ENCODE measurements at places on chromosomes 11 and 22. TPM values are rescaled to one million over a fixed set of nuclear protein-coding genes. Genes with fewer than 3 reads are reported as not detected.

DNA sequence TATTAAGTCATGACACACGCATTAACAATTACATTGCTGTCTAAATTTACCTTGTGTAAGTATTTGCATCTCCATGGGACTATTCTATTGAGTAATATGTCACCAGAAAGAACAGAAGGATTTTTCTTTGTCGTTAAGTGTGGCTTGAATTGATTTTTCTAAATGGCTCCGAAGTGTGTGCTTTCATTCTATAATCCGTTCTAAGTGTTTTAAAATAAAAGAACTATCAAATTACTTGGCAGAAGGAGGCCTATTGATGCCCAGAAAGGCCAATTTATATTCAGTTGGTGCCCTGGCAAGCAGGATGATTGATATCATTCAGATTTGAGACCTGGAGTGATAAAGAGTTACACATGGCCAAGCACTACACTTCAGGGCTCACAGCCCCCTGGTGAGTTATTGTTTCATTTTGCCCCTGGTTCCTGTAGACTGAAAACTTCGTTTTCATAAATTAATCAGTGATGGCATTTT, 538.9 kb upstream of the ANO5 start:
- H3K27me3 ChIP-seq: no peaks in the 10 kb centered on the region
- H3K27ac ChIP-seq: no peak overlapping the region
- no peak for DNase-seq
- H3K4me1 ChIP-seq: no peaks in the 10 kb centered on the region
- no peak overlapping the region for H3K4me3 ChIP-seq

DNA sequence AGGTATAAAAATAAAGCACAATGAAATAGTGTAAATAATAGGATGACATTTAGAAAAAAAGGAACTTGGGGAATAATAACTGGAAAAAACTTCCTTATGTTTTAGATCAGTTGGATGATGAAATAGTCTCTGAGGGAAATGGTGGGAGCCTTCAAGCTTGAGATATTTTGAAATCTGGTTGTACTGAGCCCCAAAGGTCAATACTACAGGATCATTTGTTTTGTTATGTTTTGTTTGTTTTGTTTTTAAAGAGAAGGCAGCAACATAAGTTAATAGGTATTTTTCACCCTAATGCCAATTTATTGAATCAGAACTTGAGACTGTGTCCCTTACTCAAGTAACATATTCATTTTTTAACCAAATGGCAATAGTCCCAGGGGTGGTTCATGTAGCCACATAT, 393.1 kb downstream of the ETS1 start:
- H3K27me3 ChIP-seq: no peaks in the 10 kb centered on the region
- H3K4me3 ChIP-seq: no peak overlapping the region
- H3K36me3 ChIP-seq: no peaks in the 10 kb centered on the region
- H3K27ac ChIP-seq: no peak overlapping the region
- no peaks in the 10 kb centered on the region for H3K4me1 ChIP-seq

- H3K27ac ChIP-seq: no peak overlapping the region
- H3K4me1 ChIP-seq: peaks cover 8% of the 10 kb centered on the region
- no peaks in the 10 kb centered on the region for H3K27me3 ChIP-seq
- no peak for DNase-seq
- peaks cover 20% of the 10 kb centered on the region for H3K36me3 ChIP-seq
Measured at GRCh38 chr11:45930031-45930794, 7.8 kb downstream of the LARGE2 start.

GRCh38 chr11:86418106-86418505, 43.4 kb downstream of the CCDC81 start:
- DNase-seq: no peak
- H3K27ac ChIP-seq: no peak overlapping the region
- no peaks in the 10 kb centered on the region for H3K36me3 ChIP-seq
- no peaks in the 10 kb centered on the region for H3K4me1 ChIP-seq
- no peaks in the 10 kb centered on the region for H3K27me3 ChIP-seq

DNA sequence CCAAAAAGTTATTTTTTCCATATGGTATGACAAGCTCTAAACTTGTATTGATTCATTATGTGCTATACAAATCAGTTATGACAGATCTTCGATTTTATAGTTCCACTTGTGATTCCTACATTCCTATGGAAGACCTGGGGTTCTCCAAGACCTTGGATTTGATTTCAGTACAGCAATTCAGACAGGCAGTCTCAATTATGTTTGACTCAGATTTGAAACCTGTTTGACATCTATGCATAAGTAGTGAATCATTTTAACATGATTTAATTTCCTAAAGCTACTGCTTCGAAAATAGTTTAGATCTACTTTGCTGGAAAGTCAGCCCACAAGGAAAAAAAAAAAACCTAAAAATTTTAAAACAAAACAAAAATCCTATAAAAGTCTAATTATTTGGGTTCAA, 820.4 kb downstream of the LUZP2 start:
- H3K27me3 ChIP-seq: no peaks in the 10 kb centered on the region
- H3K36me3 ChIP-seq: no peaks in the 10 kb centered on the region
- no peak for DNase-seq
- H3K4me1 ChIP-seq: no peaks in the 10 kb centered on the region
- no peak overlapping the region for H3K27ac ChIP-seq
- H3K4me3 ChIP-seq: no peak overlapping the region

DNA sequence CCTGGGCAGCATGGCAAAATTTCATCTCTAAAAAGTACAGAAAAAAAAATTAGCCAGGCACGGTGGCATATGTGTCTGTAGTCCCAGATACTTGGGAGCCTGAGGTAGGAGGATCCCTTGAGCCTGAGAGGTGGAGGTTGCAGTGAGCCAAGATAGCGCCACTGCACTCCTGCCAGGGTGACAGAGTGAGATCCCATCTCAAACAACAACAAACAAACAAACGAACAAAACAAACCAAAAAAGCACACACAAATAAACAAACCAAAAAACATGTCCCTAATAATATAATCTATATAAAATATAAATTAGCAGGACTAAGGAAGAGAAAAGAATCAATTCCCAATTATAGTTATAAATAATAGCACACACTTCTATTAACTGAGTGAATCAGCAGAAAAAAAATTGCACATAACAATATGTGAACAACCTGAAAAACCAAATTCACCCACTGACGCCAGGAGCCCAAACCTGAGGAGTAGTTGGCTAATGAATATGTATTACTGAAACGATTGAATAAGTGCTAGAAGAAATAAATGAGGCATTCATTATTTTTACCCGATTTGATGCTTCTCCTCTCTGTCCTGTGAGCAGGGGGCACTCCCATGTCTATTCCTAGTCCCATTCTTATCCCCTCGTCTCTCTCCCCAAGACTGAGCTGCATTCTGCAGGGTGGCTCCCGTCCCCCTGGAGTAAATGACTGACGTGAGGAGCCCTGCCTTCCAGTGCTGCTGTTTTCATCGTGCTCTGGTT, 108.2 kb upstream of the TOP3B start:
- H3K4me1 ChIP-seq: peaks cover 3% of the 10 kb centered on the region
- no peak overlapping the region for H3K4me3 ChIP-seq
- H3K27ac ChIP-seq: no peak overlapping the region
- no peak for DNase-seq

DNA sequence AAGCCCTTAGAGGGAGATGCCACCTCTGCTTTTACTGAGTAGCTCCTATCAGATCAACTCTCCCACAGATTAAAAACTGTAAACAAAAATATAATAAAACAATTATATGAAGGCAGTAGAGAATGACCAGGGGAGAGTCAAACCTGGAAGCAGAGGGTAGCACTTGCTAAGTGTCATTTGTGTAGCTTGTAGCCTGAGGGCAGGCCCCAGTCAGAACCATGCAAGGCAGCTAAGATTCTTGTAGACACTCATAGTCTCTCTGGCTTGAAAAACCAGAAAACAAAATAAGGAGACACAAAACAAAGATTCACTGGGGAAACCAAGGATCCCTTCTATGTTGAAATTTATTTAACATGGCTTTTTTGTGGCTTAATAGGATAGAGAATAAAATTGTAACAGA, 110.4 kb downstream of the WNT11 start:
- no peaks in the 10 kb centered on the region for H3K27me3 ChIP-seq
- H3K4me3 ChIP-seq: no peak overlapping the region
- H3K36me3 ChIP-seq: no peaks in the 10 kb centered on the region
- H3K27ac ChIP-seq: no peak overlapping the region

GRCh38 chr11:116460156-116460920, 312.4 kb downstream of the BUD13 start:
- H3K4me3 ChIP-seq: no peak overlapping the region
- H3K36me3 ChIP-seq: no peaks in the 10 kb centered on the region
- H3K4me1 ChIP-seq: no peaks in the 10 kb centered on the region
- no peak overlapping the region for H3K27ac ChIP-seq
- no peak for DNase-seq

DNA sequence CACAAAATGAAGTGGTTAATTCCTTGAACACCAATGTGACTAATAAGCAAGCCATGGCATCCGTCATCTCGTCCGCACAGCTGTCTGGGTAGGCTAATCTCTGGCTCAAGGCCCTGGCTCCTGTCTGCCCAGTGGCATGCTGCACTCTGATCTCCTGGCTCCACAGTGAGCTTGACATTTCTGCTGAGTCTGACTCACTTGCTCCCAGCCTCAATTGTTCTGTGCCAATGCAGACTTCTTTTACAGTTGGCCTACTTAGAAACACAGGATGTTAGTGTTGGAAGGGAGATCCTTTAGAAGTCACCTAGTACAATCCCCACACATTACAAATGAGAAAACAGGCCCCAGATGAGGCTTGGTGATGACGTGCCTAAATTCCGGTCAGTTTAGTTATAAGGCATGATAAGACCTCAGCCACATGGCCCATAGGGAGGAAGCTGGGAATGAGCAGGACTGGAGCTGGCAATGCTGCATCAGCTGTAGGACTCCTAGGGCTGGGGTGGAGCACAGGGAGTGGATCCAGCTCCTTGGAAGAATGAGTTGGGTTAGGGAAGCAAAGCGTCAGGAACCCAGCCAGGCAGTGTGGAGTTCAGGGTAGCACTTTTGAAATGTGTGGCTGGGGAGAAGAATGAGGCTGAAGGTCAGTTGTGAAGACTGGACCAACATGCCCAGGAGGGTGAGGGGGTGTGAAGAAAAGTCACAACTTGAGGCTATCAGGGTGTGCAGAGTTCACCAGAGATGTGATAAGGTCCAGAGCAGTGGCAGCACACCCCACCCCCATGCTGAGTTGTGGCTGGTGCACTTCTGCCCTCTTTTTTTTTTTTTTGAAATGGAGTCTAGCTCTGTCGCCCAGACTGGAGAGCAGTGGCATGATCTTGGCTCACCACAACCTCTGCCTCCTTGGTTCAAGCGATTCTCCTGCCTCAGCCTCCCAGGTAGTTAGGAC, 70.2 kb upstream of the EED start:
- H3K36me3 ChIP-seq: no peaks in the 10 kb centered on the region
- no peaks in the 10 kb centered on the region for H3K4me1 ChIP-seq
- DNase-seq: no peak
- H3K4me3 ChIP-seq: no peak overlapping the region

DNA sequence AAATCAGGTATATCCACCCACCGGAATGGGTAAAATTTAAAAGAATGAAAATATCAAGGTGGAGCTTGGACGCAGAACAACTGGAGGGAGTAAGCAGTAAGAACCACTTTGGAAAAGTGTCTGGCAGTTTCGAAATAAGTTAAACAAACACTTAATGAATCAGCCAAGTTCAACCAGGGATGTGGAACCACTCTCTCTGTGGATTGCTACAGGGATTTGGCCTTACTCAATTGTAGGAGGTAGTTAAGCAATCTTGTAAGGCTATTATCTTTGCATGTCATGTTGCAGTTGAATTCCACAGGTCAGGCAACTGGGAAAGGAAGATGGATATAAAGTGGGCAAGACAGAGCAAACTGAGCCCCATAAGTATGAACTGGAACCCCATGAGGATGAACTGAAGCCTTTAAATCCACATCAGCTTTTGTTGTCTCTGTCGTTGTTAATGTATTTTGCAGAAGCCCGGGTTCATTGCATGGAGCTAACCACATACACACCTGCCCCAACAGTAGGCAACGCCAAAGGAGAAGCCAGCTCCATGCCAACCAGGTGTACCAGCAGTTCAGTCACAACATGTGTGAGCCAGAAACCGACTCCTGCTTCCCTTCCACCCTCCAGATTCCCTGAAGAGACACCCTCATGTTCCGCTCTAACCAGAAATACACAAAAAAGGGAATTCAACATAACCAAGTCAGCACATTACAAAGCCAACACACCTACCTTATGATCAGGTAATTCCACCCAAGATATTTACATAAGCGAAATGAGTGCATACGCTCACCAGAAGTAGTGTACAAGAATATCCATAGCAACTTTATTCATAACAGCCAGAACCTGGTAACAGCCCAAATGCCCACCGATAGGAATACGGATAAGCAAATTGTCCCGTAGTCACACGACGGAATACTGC, 8.0 kb upstream of the SLC43A3 start:
- H3K4me3 ChIP-seq: no peak overlapping the region
- no peak for DNase-seq
- H3K27ac ChIP-seq: no peak overlapping the region
- H3K4me1 ChIP-seq: no peaks in the 10 kb centered on the region

DNA sequence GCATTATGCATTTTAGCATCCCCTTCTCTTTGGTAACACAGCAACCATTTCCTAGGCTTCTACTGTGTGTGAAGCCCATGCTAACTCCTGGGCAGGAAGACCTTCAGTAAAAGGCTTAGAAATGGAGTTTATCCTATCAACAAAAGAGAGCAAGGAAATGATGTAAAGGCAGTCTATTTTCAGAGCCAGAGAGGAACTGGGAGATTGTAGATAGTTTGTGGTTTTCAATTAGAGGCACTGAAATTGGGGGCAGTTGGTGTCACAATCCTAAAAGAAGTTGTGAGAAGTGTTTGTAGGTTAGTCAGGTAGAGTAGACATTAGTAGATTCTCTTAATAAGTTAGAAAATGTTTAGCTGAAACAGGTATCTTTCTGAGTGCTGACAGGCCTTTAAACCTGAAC, 7.1 kb downstream of the ACAD8 start:
- H3K4me1 ChIP-seq: no peaks in the 10 kb centered on the region
- peaks cover 4% of the 10 kb centered on the region for H3K36me3 ChIP-seq
- H3K27ac ChIP-seq: no peak overlapping the region
- H3K27me3 ChIP-seq: no peaks in the 10 kb centered on the region
- no peak overlapping the region for H3K4me3 ChIP-seq

DNA sequence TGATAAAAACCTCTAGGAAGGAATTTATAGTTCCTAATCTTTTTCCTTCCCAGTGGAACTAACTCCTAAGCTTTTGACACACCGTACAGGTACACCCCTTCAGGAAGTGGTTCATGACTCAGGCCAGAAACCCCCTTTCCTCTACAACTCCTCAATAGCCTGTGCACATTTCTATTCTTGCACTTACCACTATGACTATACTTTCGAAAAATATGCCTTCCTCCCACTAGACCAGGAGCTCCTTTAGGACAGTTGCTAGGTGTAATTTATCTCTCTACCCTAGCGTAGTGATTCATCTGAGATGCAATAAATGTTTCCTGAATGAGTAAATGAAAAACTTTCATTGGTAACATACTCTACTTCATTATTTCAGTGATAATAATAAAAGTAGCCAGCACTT, 14.5 kb downstream of the MAP6 start:
- H3K27me3 ChIP-seq: no peaks in the 10 kb centered on the region
- no peaks in the 10 kb centered on the region for H3K36me3 ChIP-seq
- no peaks in the 10 kb centered on the region for H3K4me1 ChIP-seq
- no peak overlapping the region for H3K27ac ChIP-seq
- DNase-seq: no peak
- no peak overlapping the region for H3K4me3 ChIP-seq

- peaks cover 9% of the 10 kb centered on the region for H3K4me1 ChIP-seq
- no peak overlapping the region for H3K27ac ChIP-seq
- no peak overlapping the region for H3K4me3 ChIP-seq
- no peaks in the 10 kb centered on the region for H3K36me3 ChIP-seq
- DNase-seq: peak; percentile 57
Measured at GRCh38 chr22:36757668-36758211, 18.2 kb downstream of the IFT27 start.

The TMEM109 gene
- total RNA-seq: 44.4 TPM

The OTOG gene
- total RNA-seq: 0.07 TPM

The OR56A5 gene
- total RNA-seq: not detected

Data from HCT116 (cell line).